IMR-90 (cell line): ENCODE measurements at places on chromosomes 1 and 21. TPM values are rescaled to one million over a fixed set of nuclear protein-coding genes. Genes with fewer than 3 reads are reported as not detected.

- no peak for DNase-seq
- peaks cover 5% of the 10 kb centered on the region; the same call in 1 of the 2 replicates for H3K4me1 ChIP-seq
- peaks cover 52% of the 10 kb centered on the region for H3K27me3 ChIP-seq
- no peaks in the 10 kb centered on the region for H3K36me3 ChIP-seq
Measured at GRCh38 chr1:54500107-54500431, 48.0 kb upstream of the ACOT11 start.

- no peak overlapping the region for H3K4me3 ChIP-seq
- DNase-seq = no peak
- H3K4me1 ChIP-seq = no peaks in the 10 kb centered on the region
- H3K27ac ChIP-seq = no peak overlapping the region
- no peaks in the 10 kb centered on the region for H3K27me3 ChIP-seq
Measured at GRCh38 chr1:97565886-97566285, 354.9 kb downstream of the DPYD start.

GRCh38 chr1:3457910-3458883, 3.7 kb downstream of the ARHGEF16 start:
- peaks cover 32% of the 10 kb centered on the region for H3K27me3 ChIP-seq
- H3K4me1 ChIP-seq = no peaks in the 10 kb centered on the region; the same call in 1 of the 2 replicates
- no peak for DNase-seq
- H3K4me3 ChIP-seq = no peak overlapping the region

DNA sequence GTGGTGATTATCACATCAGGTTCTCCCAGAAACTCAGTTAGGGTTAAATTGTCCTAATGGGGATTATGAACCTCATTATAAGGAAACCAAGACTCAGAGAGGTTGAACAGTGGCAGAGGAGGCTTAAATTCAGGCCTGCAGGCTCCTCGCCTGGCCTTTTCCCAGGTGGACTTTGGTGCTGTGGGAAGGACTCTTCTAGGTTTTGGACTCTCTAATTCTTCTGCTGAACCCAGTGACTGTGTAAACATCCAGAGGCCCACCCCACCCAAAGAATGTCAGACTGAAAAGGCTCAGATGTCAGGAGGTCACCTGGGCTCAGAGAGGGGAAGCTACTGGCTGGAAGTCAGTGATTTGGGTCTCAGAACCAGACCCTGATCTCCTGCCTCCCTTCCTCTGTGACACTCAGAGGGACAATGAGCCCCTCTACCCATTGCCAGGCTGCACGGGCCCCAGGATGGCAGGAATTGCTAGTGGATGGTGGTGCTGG, 2.5 kb downstream of the ZNF362 start:
- no peak for DNase-seq
- H3K4me1 ChIP-seq = peaks cover 15% of the 10 kb centered on the region
- H3K27ac ChIP-seq = no peak overlapping the region
- H3K4me3 ChIP-seq = no peak overlapping the region

- no peak for DNase-seq
- H3K27me3 ChIP-seq = peaks cover 49% of the 10 kb centered on the region
- no peaks in the 10 kb centered on the region for H3K4me1 ChIP-seq
Measured at GRCh38 chr1:18107369-18108298, at the start of gene IGSF21. TSS of gene IGSF21 (plus strand) at chr1:18107798. CDS start at chr1:18108129, 331 bp downstream.

- peak; percentile 36 for DNase-seq
- H3K27me3 ChIP-seq = no peaks in the 10 kb centered on the region
- H3K4me3 ChIP-seq = no peak overlapping the region
- no peak overlapping the region for H3K27ac ChIP-seq
- H3K36me3 ChIP-seq = no peaks in the 10 kb centered on the region
- peaks cover 4% of the 10 kb centered on the region for H3K4me1 ChIP-seq
Measured at GRCh38 chr1:175887981-175888428, 144.6 kb upstream of the TNR start.

DNA sequence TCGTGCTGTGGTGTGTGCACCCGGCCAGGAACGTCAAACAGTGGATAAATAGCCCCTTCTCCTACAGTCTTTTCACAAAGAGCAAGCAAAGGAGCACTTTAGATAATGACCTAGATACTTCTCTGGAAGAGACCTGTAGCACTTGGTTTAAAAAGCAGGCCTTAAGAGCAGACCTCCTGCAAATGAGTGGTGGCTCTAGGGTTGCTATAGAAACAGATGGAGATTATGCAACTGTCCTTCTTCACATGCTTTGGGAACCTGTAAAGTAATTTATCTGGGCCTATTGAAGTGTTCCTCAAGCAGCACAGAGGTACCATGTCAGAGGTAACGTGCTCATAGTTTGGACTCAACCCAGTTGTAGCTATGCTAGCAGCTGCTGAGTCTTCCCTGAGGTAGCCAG, 208.2 kb upstream of the KIAA0040 start:
- no peak overlapping the region for H3K4me3 ChIP-seq
- no peak for DNase-seq
- H3K4me1 ChIP-seq = no peaks in the 10 kb centered on the region
- H3K36me3 ChIP-seq = no peaks in the 10 kb centered on the region
- H3K27me3 ChIP-seq = no peaks in the 10 kb centered on the region

- peaks cover 6% of the 10 kb centered on the region for H3K4me1 ChIP-seq
- no peaks in the 10 kb centered on the region for H3K27me3 ChIP-seq
- peak; percentile 62 for DNase-seq
- H3K36me3 ChIP-seq = no peaks in the 10 kb centered on the region; the same call in 1 of the 2 replicates
- peak overlapping the region; percentile 95 for H3K27ac ChIP-seq
- H3K4me3 ChIP-seq = peak overlapping the region; percentile 46
Measured at GRCh38 chr1:153881751-153882150, 41.0 kb downstream of the GATAD2B start.

GRCh38 chr1:38852780-38853179, 6.8 kb downstream of the RRAGC start:
- H3K36me3 ChIP-seq = peaks cover 28% of the 10 kb centered on the region
- no peak for DNase-seq

GRCh38 chr1:214466403-214467077, 84.9 kb downstream of the PTPN14 start:
- no peak overlapping the region for H3K27ac ChIP-seq
- H3K36me3 ChIP-seq = peaks cover 14% of the 10 kb centered on the region
- no peak for DNase-seq

Gene TMEM201
- polyA plus RNA-seq = 8.7 and 9.4 TPM in 2 replicates

Gene CACNA1E
- not detected in 2 replicates for polyA plus RNA-seq

Gene CFAP126
- not detected in 2 replicates for polyA plus RNA-seq

Gene EXO5
- 6.5 and 7.8 TPM in 2 replicates for polyA plus RNA-seq

Gene RAB25
- not detected in 2 replicates for polyA plus RNA-seq

Gene MXRA8
- polyA plus RNA-seq = 469 and 502 TPM in 2 replicates
